Panc1 (cell line): ENCODE measurements at places on chromosomes 3 and 15. TPM values are rescaled to one million over a fixed set of nuclear protein-coding genes. Genes with fewer than 3 reads are reported as not detected.

DNA sequence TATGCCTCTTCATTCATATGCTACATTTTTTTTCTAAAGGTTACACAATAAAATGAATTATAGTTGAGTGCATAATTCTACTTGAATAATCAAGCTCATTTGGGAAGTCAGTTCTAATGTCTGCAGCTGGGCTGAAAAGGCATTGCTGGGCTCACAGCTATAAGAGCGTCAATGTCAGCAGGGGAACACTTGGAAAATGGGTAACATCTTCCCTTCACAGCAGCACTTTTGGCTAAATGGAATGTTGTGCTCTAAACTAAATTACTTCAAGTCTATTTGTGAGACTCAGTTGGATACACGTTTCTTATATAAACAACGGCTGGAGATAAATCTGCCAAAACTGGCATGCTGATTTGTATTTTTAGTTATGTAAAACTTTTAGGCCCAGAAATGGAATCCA is 357.8 kb downstream of the TBL1XR1 start:
- H3K4me3 ChIP-seq: no peak overlapping the region
- H3K36me3 ChIP-seq: no peaks in the 10 kb centered on the region
- DNase-seq: no peak
- no peaks in the 10 kb centered on the region for H3K4me1 ChIP-seq

DNA sequence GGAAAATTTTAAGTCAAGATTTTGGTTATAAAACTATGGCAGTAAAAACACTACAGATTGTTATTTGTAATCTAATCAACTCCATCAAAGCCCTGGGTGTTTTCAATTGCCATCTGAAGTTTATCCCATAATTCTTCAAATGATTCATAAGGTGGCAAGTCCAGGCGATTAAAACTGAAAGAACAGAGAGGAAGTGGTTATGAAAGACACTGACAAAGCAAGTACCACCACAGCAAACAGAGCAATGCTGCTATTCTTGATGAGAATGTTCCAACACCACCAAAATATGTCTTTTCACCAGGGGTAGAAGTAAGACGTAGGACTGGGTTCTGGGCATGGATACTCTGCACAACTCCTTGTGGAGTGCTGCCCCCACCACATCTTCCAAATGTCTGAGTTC is 86.9 kb upstream of the PRTG start:
- no peaks in the 10 kb centered on the region; the same call in 1 of the 2 replicates for H3K36me3 ChIP-seq
- H3K4me1 ChIP-seq: no peaks in the 10 kb centered on the region
- H3K27me3 ChIP-seq: no peaks in the 10 kb centered on the region
- DNase-seq: no peak

- H3K4me3 ChIP-seq: no peak overlapping the region
- H3K36me3 ChIP-seq: no peaks in the 10 kb centered on the region
- peaks cover 52% of the 10 kb centered on the region for H3K4me1 ChIP-seq
- no peaks in the 10 kb centered on the region for H3K27me3 ChIP-seq
- no peak for DNase-seq
These were observed 76.6 kb downstream of the CPN2 start for GRCh38 chr3:194274424-194275085.

DNA sequence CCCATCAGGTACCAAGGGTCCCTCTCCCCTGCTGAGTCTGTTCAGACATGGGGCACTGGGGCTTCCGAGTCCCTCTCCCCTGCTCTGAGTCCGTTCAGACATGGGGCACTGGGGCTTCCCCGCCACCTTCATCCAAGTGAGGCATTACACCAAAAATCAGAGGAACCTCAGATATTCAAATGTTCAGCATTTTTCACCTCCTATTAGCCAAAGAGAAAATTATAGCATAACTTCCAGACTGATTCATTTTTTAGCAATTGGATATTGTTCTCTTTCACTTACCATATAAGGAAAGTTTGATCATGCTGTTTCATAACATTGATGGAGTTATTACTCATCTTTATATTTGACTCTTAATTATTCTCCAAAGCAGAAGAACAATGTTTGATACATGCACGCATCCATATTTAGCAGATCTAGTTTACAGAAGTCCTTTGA is 213.9 kb downstream of the MTHFS start:
- no peaks in the 10 kb centered on the region for H3K36me3 ChIP-seq
- H3K4me3 ChIP-seq: no peak overlapping the region
- H3K27me3 ChIP-seq: peaks cover 5% of the 10 kb centered on the region; the same call in 1 of the 2 replicates
- no peak for DNase-seq
- H3K27ac ChIP-seq: no peak overlapping the region

- H3K4me3 ChIP-seq: no peak overlapping the region
- no peak for DNase-seq
- H3K27me3 ChIP-seq: no peaks in the 10 kb centered on the region
- H3K27ac ChIP-seq: peak overlapping the region; percentile 97
These were observed 22.2 kb downstream of the UACA start for GRCh38 chr15:70741107-70741531.

DNA sequence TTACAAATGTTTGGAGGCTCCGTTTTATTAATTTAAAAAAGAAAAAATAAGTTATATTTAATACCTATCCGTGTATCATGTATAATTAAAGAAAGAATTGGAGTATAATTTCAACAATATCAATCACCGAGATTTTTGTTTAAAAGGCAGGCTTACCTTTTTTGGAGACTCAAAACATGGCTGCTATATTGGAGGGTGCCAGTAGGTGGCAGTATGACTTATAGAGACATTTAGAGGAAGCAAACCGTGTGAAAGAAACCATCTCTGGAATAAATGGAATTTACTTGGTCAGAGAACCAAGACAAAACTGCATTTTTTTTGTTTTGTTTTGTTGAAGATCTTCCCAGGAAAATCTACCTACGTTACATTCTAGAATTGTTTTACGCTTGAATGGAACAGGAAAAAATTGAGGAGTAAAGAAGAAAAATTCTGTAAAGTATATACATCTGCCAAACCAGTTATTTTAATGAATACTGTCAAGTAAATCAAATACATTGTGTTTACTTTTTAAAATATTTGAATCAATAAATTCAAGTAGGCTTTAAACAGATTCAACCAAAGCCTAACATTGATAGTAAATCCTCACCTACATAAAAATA is 802.6 kb upstream of the ALCAM start:
- DNase-seq: peak; percentile 5
- H3K27me3 ChIP-seq: no peaks in the 10 kb centered on the region
- H3K27ac ChIP-seq: no peak overlapping the region

DNA sequence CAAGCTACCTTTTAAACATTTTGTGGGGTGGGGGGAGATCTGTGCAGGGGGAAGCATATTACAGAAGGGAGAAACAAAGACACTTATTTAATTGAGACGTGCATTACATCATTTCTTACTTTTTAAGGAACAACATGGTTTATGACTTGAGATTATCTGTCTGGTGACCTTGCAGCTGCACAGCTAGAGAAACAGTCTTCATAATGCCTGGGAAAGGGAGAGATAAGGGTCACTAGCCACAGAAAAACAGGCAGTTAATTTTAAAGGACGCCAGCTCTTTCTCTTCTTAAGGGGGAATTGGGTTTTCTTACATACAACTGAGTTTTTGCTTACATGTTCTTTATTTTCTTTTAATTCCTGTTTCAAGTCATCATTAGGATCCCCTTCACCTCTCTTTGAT is 147.9 kb downstream of the SST start:
- H3K4me1 ChIP-seq: no peaks in the 10 kb centered on the region
- no peaks in the 10 kb centered on the region for H3K27me3 ChIP-seq
- no peaks in the 10 kb centered on the region for H3K36me3 ChIP-seq
- H3K4me3 ChIP-seq: no peak overlapping the region
- H3K27ac ChIP-seq: no peak overlapping the region

GRCh38 chr3:128449111-128449638 is 17.5 kb downstream of the DNAJB8 start:
- no peak for DNase-seq
- H3K36me3 ChIP-seq: no peaks in the 10 kb centered on the region
- H3K27ac ChIP-seq: no peak overlapping the region
- H3K4me1 ChIP-seq: no peaks in the 10 kb centered on the region

The GOLGA8T gene
- total RNA-seq: not detected

GRCh38 chr3:105322570-105323273 is 44.0 kb upstream of the ALCAM start:
- H3K4me1 ChIP-seq: no peaks in the 10 kb centered on the region
- H3K4me3 ChIP-seq: no peak overlapping the region
- no peak for DNase-seq
- no peaks in the 10 kb centered on the region for H3K36me3 ChIP-seq
- H3K27me3 ChIP-seq: no peaks in the 10 kb centered on the region

- H3K27me3 ChIP-seq: peaks cover 4% of the 10 kb centered on the region
- no peak overlapping the region for H3K4me3 ChIP-seq
- H3K27ac ChIP-seq: no peak overlapping the region
- no peaks in the 10 kb centered on the region for H3K36me3 ChIP-seq
- DNase-seq: no peak
- H3K4me1 ChIP-seq: no peaks in the 10 kb centered on the region
These were observed 6.7 kb downstream of the CA12 start for GRCh38 chr15:63374686-63375520.

DNA sequence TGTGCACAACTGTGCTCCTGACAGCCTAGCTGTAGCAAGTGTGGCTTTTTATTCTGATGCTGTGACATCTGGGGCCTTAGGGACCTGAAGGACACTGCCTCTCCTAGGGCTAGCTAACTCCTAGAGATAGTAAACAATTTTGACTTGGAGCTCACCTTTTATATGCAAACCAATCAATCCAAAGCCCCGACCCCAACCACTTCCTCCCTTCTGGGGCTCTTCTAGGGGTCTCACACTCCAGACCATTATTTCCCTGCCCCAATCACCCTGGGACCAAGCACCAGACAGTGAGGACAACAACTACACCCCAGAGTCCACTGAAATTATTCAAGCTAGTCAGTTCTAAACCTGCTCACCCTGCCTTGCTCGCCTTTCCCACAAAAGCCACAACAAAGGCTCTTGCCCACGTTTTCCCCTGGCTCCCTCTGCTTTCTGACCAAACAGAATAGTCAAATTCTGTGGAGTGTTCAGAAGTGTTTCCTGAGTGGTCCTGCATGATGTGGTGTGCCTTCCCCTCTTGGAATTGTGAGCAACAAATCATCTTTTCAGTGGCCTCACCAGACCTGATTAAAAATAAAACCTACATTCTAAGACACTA is 84.2 kb upstream of the WNT5A start:
- DNase-seq: no peak
- H3K4me3 ChIP-seq: no peak overlapping the region
- H3K4me1 ChIP-seq: no peaks in the 10 kb centered on the region
- no peak overlapping the region for H3K27ac ChIP-seq
- no peaks in the 10 kb centered on the region; the same call in 1 of the 2 replicates for H3K27me3 ChIP-seq

DNA sequence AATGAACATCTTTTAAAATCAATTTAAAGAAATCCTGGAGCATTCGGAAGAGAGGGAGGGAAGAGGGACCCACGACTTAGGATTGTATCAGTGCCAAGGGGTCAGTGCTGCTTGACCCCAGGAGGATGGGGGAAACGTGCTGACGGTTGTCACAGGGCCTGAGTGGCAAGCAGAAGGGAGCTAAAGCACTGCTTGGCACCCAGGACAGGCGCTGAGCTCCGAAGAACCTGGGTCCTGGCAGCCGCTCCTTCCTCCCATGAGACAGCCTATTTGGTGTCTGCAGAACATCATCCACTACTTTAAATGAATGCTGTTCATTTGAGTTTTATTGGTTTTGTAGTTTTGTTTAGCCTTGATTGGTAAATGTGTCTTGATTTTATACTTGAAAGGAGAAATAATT is 54.5 kb downstream of the RGMA start:
- H3K27ac ChIP-seq: no peak overlapping the region
- H3K4me3 ChIP-seq: no peak overlapping the region
- no peak for DNase-seq
- H3K27me3 ChIP-seq: no peaks in the 10 kb centered on the region
- no peaks in the 10 kb centered on the region for H3K36me3 ChIP-seq

GRCh38 chr3:75396316-75396802 is 267.8 kb upstream of the FRG2C start:
- no peaks in the 10 kb centered on the region for H3K36me3 ChIP-seq
- no peak for DNase-seq
- 0 out of 2 replicates have a peak overlapping the region, but pooled peaks have one; percentile 8 for H3K4me3 ChIP-seq
- no peaks in the 10 kb centered on the region for H3K4me1 ChIP-seq
- H3K27ac ChIP-seq: no peak overlapping the region
- H3K27me3 ChIP-seq: no peaks in the 10 kb centered on the region

The GOLGA6L1 gene
- not detected for total RNA-seq

The SEMA7A gene
- total RNA-seq: 11.2 TPM

The CLDN1 gene
- total RNA-seq: 30.9 TPM

The RASGRP1 gene
- 0.51 TPM for total RNA-seq

The SLC9C1 gene
- total RNA-seq: not detected

The TARS3 gene
- 12.4 TPM for total RNA-seq

DNA sequence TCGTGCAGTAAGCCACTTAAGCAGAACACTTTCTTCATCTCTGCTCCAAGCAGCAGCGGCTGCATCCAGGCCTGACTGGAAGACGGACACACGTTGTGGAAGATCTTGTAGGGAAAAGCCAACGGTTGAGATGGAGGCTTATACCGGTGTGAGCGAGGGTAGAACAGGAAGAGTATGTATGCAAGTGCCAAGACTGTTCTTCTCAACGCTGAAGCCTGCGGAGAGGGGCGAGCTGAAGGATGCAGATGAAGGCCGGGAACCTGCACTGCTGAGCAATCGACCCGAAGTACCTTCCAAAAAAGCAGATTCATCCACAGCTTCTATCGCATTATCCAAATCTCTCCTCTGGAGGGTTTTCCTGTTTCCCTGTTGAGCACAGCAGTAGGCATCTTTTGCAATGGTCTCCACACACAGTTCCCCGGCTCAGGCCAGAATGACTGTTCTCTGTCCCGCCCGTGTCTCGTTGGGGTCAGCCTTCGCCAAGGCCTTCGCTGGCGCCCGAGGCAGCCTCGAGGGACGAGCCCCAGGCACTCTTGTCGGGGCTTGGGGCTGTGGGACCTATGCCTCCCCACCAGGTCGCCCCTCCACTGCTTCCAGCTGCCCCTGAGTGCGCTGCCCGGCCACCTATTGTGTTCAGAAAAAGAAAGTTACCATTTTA is 22.2 kb upstream of the DYNC1LI1 start:
- peaks cover 2% of the 10 kb centered on the region for H3K27me3 ChIP-seq
- DNase-seq: no peak
- H3K36me3 ChIP-seq: no peaks in the 10 kb centered on the region
- no peaks in the 10 kb centered on the region for H3K4me1 ChIP-seq
- no peak overlapping the region for H3K27ac ChIP-seq

- H3K36me3 ChIP-seq: no peaks in the 10 kb centered on the region; the same call in 1 of the 2 replicates
- H3K27me3 ChIP-seq: no peaks in the 10 kb centered on the region
- no peak for DNase-seq
- no peak overlapping the region for H3K27ac ChIP-seq
- H3K4me1 ChIP-seq: no peaks in the 10 kb centered on the region
These were observed 43.4 kb downstream of the FEZF2 start for GRCh38 chr3:62329971-62330370.

GRCh38 chr3:193499136-193499770 is 55.4 kb downstream of the ATP13A4 start:
- no peaks in the 10 kb centered on the region for H3K4me1 ChIP-seq
- H3K27ac ChIP-seq: no peak overlapping the region
- no peak overlapping the region for H3K4me3 ChIP-seq
- no peaks in the 10 kb centered on the region for H3K36me3 ChIP-seq
- no peaks in the 10 kb centered on the region; the same call in 1 of the 2 replicates for H3K27me3 ChIP-seq

The TM4SF4 gene
- 0.46 TPM for total RNA-seq

- no peak overlapping the region for H3K27ac ChIP-seq
- no peaks in the 10 kb centered on the region for H3K36me3 ChIP-seq
- peaks cover 14% of the 10 kb centered on the region; the same call in 1 of the 2 replicates for H3K4me1 ChIP-seq
- no peak for DNase-seq
- peaks cover 69% of the 10 kb centered on the region for H3K27me3 ChIP-seq
These were observed 1.2 kb downstream of the COL8A1 start for GRCh38 chr3:99639579-99639978.

- H3K36me3 ChIP-seq: no peaks in the 10 kb centered on the region
- no peak for DNase-seq
- peaks cover 4% of the 10 kb centered on the region; the same call in 1 of the 2 replicates for H3K27me3 ChIP-seq
- no peak overlapping the region for H3K4me3 ChIP-seq
These were observed 35.0 kb downstream of the DRD3 start for GRCh38 chr3:114143817-114144216.

The GP9 gene
- total RNA-seq: not detected

The VWA5B2 gene
- total RNA-seq: 0.28 TPM
